ENCODE measurements at places on chromosomes 2 and 18. TPM values are rescaled to one million over a fixed set of nuclear protein-coding genes. Genes with fewer than 3 reads are reported as not detected.

GRCh38 chr18:25614168-25614567, 262.2 kb upstream of the ZNF521 start:
- DNase-seq = no peak

- no peak for DNase-seq
These were observed 20.8 kb downstream of the CCL20 start for GRCh38 chr2:227834423-227834822.

DNA sequence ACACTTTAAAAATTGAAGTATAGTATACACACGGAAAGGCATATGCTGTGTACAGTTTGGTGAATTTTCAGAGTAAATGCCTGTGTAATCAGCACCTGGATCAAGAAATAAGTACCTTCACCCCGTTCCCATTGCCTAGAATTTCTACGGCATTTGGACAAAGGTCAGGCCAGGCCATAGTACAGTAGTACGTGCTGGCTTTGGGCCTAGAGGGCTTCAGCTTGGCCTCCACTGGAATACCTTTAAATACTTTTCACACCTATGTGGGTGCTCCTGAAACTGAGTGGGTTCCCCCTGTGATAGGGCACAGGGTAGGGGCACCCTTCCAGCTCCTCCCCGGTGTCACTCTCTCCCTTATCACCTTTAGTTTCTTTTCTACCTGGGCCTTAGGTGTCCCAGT, 26.5 kb downstream of the TET3 start:
- no peak for DNase-seq

DNA sequence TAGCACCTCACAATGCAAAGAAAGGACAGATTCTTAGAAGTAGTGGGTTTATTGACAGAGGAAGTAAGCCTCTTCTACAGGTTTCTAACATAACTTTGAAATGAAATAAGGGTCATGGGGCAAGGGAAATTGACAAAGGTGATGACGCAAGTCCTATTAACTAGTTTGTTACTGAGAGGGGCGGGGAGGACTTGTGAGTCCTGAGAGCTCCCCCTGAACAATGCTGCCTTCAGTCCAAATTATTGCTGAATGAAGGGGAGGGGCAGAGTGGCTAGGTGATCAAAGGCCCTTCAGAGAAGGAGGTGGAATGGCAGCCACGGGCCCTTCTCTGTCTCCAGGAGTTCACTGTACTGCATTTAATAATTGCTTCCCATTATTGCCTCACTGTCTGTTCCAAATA, 390.0 kb downstream of the MEIS1 start:
- DNase-seq = no peak

PIAS2 gene
- total RNA-seq = 45.5 TPM

DNA sequence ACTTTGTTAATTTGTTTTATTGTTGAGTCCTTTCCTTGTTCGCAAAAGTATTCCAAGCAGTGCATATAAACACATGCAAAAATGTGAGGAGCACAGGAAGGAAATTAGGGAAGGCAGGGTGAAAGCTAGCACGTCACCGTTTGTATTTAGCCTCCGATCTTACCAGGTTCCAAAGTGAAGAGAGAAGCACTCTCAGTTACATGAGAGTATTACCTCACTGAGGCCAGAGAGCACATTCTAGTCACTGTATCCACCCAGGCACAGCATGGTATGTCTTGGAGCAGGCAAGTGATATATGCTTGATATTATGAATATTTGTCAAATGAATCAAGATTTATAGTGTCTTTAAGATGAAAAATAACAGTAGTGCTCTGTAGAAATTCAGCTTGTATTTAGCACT, 6.5 kb upstream of the TMEM182 start:
- DNase-seq = no peak

KLHL14 gene
- total RNA-seq = 0.09 TPM

STAT4 gene
- 7.7 TPM for total RNA-seq

- DNase-seq = no peak
These were observed 140.7 kb downstream of the ZNF516 start for GRCh38 chr18:76354348-76354747.

NDC80 gene
- 2.4 TPM for total RNA-seq

SERPINB10 gene
- total RNA-seq = not detected

FIGN gene
- total RNA-seq = 12.7 TPM

CLEC4F gene
- not detected for total RNA-seq

- no peak for DNase-seq
These were observed 65.1 kb downstream of the EDAR start for GRCh38 chr2:108923736-108924579.

GRCh38 chr18:61606759-61607158, 273.5 kb downstream of the CDH20 start:
- peak; percentile 81 for DNase-seq

DNA sequence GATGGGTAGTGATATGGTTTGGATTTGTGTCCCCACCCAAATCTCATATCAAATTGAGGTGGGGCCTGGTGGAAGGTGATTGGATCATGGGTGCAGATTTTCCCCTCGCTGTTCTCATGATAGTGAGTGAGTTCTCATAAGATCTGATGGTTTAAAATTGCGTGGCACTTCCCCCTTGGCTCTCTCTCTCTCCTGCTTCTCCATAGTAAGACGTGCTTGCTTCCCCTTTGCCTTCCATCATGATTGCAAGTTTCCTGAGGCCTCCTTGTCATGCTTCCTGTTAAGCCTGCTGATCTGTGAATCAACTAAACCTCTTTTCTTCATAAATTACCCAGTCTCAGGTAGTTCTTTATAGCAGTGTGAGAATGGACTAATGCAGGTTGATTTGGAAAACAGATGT, 223.2 kb upstream of the APCDD1 start:
- DNase-seq = no peak

SULT1C2 gene
- total RNA-seq = 1.7 TPM

DNA sequence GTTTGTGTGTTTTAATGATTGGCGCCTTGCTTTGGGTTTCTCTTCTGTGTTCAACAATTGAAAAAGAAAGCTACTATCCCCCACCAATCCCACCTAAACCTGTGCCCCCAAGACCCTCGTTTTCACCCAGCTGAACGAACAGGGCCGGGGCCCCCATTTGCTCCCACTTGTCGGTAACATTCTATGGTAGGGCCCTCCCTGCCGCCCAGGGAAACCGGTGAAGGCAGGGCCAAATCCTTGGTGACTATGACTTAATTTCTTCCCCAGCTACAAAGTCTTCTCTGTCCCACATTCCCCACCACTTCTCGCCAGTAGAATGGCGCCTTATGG, 598 bp upstream of the SNRNP200 start:
- DNase-seq = no peak

DNA sequence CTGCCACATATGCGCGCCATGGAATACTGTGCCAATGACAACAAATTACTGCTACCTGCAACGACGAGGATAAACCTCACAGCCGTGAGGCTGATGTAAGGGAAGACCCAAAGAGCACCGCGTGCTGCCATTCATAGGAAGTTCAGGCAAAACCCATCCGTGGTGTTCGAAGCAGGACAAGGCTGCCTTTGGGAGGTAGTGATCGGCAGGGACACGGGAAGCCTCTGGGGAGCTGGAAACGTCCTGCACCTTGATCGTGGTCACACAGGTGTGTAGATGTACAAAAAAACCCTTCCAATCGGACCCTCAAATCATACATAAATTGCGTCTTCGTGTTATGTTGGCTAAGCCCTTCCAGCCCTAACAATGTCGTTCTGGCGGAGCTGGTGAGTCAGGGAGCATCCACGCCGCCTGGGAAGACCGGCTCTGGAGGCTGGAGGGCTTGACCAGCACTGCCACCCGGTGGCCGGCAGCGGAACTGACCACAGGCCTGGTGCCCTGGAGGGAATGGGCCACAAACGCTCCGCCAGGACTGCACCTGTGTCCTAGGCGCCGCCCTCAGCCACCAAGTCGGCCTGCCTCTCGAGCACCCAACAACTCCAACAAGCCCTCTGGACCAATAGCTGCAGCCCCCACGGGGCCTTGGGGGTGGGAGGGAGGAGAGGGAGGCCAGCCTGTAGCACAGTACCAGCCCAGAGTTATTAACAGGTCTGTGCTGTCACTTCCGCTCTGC, 4.1 kb upstream of the NEURL3 start:
- peak; percentile 97 for DNase-seq

Data from aorta (tissue), 5 donors.